ENCODE measurements at places on chromosomes 16 and 17.
A peak's percentile ranks its signal among the peaks of the same experiment; 100 is the strongest.

DNA sequence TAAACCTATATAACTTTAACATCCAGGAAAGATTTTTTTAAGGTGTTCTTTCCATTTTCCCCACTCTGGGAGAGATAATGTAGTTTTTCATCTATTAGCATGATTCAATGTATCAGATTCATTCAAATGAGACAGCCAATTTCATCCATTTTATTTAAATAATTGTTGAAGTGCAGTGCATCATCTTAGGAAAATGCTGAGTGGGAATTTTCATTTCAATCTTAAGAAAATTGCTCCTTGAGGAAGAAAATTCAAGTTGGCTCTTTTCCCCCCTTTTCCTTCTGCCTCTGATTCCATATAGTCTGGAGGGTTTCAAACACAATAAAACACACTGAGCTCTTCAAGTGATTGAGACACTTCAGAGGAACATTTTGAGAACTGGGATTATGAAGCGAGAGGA, 3.4 kb upstream of the KCNJ16 start:
- no peak for DNase-seq

GRCh38 chr17:61247439-61247838, 152.2 kb upstream of the TBX2 start:
- DNase-seq = no peak

DNA sequence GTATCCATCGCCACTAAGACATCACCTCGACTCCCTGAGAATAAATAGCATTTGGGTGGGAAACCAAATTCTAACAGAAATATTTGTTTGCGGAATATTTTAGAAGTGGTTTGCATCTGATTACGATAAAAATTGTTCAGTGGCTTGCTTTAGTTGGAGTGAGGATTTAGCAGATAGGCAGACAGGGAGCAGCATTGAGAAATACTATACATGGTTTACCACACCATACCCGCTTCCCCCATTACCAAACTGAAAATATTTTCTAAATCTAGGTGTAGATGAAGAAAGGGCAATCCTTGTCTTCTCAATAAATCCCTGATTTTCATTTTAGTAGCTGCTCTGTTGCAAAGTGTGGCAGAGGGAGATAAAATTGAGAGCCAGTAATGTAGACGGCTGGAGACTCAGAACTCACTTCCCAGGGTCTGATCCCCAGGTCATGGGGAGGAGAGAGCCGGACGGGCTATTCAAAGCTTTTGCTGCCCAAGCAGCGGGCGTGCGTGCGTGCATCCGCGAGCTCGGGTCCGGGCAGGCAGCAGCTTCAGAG, 808 bp upstream of the BAHCC1 start:
- DNase-seq = no peak

DNA sequence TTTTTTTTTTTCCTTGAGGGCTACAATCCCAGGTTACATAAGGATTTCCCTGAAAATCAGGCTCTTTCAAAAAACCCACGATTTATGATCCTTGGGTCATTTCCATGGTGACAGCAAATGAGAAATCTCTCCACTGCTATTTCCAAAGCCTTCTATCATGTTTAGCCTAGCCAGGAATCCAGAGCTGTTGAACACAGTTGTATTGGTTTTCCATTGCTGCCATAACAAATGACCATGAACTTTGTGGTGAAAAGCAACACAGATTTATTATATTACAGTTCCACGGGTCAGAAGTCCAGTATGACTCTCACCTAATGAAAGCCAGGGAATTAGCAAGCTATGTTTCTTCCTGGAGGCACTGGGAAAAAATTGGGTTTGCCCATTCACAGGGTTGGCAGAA, 106.6 kb downstream of the MAF start:
- no peak for DNase-seq

- DNase-seq = no peak
These were observed 9.3 kb downstream of the PDZD9 start for GRCh38 chr16:21991621-21992020.

- no peak for DNase-seq
These were observed 98.6 kb upstream of the EEF2KMT start for GRCh38 chr16:5196204-5196603.

DNA sequence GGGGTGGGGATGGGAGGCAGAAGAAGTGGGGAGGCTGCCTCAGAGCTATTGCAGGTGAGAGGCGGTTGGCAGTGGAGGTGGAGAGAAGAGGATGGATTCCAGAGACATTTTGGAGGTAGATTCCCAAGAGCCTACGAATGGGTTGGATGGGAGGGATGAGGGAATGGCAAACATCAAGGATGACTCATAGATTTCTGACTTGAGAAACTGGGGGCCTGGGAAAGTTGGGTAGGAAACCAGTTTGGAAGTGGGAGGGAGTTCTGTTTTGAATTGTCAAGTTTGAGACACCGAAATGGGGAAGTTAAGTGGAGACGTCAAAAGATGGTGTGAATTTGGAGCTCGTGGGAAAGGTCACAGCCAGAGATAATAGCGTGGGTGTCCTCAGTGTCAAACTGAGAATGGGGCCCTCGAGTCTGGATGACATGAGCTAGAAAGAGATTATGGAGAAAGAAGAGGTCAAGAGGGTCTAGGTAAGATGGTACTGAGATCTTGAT, 6.2 kb upstream of the CYLD start:
- no peak for DNase-seq

- DNase-seq = no peak
These were observed 2.1 kb downstream of the TRAF7 start for GRCh38 chr16:2157480-2158261.

- no peak for DNase-seq
These were observed 470 bp downstream of the DCUN1D3 start for GRCh38 chr16:20899477-20900298.

- DNase-seq = no peak
These were observed 15.2 kb upstream of the TMEM114 start for GRCh38 chr16:8605554-8605953.

DNA sequence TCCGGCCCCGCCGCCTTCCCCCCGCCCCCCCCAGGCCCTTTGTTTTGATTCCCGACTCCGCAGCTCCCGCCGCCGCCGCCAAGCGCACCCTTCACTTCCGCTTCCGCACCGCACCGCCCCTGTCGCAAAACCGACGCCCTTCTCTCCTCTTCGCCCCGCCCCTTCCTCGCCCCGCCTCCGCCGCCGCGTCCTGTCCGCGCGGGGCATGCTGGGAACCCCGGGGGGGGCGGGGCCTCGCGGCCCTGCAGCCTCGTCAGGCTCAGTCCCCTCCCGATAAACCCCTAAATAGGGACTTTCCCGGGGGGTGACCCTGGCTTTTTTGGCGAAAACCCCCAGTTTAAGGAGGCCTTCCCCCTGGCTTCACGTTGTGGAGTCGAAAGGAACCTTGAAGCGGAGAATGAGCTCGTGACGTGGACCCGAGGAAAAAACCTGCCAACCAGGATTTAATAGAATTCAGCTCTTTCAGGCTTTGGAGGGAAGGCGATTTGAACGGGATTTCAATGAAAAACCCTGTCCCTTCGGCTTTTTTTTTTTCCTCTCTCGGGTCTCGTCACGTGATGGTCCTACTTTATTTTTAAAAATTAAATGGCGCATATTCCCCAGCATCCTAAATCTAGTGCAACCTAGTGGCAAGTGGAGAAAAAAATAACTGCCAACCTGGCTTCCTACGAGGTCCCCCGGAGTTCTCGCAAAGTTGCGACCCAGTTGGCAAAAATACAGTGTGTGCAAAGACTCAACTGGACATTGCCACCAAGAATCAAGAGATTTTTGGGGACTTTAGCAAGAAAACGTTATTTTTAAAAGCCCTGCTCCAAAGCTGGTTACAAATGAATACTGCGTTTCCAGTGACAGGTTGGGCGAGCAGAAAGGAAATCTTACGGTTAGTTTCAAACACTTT, at the start of gene MARF1:
TSS of gene MARF1 (minus strand) at position 107 of the 898 bp plus-strand sequence. CDS start 3,921 bp downstream, outside the sequence.
- DNase-seq = peak; percentile 100

GRCh38 chr16:6593799-6594198, 738.8 kb upstream of the RBFOX1 start:
- no peak for DNase-seq

DNA sequence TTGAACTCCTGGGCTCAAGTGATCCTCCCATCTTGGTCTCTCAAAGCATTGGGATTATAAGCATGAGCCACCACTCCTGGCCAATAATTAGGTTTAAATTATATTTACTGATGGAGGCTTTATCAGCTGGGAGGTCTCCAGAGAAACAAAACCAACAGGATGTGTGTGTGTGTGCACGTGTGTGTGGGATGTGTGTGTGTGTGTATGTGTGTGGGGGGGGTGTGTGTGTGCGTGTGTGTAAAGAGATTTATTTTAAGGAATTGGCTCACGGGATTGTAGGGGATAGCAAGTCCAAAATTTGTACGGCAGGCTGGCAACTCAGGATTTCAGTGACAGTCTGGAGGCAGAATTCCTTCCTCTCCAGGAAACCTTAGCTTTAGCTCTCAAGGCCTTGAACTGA, 4.6 kb downstream of the MMP25 start:
- DNase-seq = no peak

- DNase-seq = no peak
These were observed 3.9 kb downstream of the PLEKHG4 start for GRCh38 chr16:67283039-67283825.

DNA sequence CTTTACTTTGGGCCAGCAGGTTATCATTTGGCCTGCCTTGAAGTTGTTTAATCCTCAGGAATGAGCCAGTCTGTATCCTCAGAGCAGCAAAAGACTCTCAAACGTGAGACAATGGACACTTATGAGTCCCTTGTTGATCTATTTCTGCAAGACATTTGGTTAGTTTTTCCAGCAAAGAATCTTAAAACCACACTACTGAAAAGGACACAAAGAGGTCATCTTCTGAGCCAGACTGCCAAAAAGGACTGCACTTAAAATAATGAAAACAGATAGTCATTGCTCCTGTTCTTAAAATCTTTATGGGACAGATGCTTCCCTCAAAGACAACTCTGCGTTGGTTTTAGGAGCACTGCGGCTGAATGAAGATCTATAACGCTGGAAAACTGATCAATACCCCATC, 205.7 kb upstream of the PSMD7 start:
- no peak for DNase-seq

GRCh38 chr17:74678541-74678940, 34.2 kb downstream of the CD300LF start:
- no peak for DNase-seq

GRCh38 chr17:40536295-40537171, 28.7 kb downstream of the CCR7 start:
- no peak for DNase-seq
